HFF-Myc (cell line): ENCODE measurements at places on chromosomes 2 and 18.

DNA sequence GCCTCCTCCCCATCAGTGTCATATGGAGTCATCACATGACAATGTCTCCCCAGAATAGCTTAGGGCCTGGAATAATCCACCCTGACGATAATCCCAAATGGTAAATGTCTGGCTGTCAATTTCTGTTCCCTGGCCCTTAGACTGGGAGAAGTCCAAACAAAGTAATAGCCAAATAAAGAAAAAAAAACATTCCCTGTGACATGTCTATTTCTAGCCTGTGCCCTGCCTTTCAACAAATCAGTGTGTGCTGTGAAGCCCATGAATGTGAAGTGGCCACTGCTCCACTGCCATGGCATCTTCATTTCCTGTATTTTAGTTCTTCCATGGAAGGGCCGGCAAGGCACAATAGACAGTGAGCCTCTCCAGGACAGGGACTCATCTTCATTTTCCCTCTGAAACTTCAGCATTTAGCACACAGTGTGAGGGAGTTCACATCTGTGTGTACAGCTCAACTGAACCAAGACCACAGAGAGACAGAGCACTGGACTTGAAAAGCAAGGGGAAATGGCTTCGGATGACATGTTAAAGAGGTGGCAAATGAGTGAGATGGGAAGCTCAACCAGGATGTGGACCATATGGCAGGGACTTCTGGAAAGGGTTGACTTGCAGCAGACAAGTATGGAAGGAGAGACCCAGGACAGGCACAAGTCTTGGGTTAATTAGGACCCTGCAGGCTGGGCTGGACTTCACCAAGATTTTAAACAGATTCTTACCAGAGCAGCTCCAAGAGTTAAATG lies 140.0 kb downstream of the ANTXR1 start:
- DNase-seq: no peak

DNA sequence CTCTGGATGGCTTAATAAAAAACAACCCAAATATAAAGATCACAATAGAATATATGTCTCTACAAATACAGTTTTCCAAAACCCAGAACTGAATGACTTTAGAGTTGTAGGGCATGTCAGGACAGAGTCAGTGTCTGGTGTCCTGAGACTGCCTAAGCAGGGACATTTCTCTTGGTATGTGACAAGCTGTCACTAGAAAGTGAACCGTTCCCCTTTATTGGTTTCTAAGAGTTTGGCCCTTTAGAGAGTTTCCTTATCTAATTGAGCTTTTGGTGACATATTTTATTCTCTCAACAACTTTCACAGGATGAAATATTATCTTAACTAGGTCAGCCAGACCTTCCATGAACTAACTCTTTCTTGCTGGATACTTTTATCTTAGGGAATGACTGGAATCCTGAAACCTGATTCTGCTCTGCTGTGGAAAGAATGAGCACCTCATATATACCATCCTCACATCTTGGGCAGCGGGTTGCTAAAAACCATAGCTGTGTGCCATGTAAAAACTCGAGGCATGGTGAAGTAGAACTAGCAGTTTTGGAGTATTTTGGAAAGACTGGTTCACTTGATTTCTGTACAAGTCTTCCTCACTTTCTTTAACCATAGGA lies 54.8 kb downstream of the CAVIN2 start:
- DNase-seq: no peak

DNA sequence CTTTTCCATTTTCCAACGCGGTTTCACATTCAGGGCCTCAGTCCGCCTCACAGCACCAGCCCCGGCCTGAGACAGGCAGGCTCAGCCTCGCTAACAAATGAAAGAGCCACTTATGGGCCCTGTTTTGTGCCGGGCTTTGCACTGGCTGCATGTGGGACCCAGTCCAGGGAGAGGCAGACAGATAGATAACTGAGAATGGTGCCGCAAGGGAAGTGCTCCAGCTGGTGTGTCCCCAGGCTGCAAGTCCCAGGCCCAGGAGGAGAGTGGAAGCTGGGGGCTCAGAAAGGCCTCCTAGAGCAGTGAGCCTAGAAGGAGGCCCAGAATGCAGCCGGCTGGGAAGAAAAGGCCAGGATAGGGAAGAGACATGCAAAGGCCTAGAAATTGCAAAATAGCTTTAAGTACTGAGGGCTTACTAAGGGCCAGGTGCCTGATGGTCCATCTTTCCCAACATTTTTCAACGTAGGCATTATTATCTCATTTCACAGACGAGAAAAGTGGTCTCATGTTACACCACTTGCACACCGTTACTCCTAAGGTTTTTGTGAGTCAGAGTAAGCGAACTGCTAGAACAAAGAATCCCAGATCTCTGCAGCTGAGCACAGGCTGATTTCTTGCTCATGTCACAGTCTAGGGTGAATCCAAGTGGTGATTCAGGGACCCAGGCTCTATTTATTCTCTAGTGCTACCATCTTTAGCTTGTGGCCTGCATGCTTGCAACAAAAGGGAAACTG lies 26.0 kb downstream of the ADRA2B start:
- DNase-seq: no peak

GRCh38 chr18:5414546-5414945 lies 119.0 kb upstream of the ZBTB14 start:
- DNase-seq: no peak

DNA sequence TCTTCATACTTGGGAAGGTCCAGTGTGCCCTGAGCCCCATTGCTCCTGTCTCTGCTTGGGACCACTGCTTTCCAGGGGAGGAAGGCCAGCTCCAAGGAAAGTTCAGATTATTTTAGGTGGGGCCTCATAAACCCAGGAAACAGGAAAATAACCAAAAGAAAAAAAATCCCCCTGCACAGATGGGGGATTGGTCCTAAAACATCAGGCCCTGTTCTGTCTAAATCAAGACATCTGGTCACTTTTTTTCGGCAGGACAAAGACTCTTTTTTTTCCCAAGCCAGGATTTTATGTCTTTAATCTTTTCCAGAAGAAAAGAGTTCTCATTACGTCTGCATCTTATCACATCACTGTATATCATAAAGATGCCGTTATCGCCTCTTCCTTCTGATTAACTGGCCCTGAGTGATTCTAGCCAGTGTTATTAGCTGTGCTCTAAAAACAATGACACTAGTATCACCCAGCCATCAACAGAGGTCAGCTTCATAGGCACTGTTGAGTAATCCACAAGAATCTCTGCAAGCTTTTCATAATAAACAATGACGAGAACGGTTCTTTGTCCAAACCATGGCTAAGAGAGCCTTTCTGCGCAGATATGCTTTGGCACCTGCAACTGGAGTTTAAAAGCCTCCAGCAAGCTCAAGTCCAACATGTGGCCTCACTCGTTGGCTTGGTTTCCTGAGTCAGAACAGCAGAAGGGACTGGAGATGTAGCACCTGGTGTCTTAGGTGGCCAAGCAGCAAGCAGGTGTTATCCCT lies 138.2 kb downstream of the VAPA start:
- peak; percentile 78 for DNase-seq

DNA sequence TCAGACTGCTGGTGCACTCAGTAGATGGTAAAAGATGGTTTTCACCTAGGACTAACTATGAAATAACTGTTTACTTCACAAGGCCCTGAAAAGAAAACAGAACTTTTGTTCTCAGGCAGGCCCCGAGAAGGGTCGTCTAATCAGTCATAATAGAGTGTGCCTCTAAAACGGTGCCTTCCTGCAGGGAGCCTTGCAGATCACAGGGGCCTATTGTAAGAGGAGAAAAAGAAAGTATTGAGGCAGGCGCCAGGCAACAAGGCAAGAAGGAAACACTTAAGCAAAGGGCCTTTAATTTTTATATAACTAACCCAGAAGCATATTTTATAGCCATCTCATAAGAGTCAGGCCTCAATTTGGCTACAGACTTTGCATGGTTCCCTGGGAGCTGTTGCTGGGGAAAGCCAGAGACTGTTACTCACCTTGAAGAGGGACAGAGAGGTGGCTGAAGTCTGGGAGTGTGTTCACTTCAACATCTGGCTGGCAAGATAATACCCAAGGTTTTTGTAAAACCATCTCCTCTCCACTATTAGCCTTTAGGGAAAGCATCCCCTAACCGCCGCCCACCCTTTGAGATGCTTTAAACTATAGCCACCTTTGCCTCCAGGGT lies 117.1 kb downstream of the PRPF40A start:
- no peak for DNase-seq

DNA sequence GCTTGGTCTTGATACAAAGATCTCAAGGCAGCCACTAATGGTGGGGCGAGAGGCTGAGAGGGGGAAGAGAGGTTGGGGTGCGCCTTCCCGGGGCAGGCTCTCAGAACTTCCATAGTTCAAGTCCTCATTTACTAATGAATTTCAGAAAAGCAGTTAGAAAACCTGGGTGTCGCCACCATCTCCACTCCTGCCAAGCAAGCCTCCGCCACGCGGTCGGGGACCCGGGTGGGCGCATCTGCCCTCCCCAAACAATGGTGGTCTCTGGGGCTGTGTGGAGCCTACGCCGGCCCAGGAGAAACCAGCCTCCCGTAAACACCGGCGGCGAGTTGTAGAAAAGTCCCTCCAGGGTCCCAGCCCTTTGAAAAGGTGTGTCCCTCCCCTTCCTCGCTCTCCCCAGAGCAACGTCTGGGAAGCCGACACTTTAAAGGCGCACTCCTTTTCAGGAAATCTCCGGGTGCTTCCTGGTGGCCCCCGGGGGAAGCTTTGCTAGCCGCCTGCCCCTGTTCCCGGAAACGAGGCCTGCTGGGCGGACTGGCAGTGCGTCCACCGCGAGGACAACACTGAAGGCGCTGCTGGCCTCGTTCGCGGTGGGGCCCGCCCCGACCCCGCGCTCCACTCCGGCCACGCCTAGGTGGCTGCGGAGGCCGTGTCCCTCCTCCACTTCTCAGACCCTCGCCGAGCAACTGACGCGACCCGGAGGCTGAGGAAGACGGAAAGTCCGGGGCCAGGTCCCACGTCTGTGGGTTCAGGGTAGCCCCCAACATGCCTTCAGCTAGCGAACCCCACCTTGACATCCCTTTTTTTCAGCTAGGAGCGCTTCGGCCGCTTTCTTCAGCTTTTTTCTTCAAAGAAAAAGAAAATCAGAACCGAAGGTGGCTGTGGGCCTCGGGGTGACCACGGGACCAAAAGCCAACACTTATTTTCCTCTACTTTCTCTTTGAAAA lies 16.8 kb downstream of the EVX2 start:
- no peak for DNase-seq

DNA sequence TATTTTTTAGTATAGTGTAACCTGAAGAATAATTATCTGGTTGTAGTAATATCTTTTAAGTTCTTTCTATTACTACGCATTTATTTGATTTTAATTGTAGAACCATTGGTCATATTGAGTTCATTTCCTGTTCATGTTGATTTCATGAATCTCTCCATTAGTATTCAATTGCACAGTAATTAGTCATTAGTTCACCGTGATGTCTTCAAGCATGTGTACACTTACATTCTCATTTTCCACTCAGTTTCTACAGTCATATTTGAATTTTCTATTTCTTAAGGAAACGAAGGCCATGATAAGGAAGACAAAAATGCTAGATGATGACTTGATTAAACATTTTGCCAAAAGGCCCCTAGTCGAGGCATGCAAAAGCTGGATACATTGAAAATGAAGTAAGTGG lies 333.7 kb upstream of the FANCL start:
- no peak for DNase-seq

DNA sequence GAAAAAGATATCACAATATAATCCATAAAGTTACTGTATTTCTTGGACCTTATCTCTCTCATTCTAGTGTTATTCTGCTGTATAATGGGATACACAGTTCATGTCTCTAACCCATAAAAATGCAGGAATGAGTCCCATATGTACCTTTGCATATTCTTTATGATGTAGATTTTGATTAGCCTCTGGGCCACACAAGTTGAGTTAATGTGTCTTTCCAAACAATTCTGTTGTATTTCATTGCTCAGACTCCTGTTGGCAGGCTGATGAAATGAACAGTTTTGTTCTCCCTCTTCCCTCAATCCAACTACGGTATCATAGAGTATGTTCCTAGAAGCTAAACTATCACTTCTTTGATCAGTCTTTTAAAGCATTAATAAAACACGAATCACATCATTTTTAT lies 113.2 kb upstream of the SATB2 start:
- no peak for DNase-seq

DNA sequence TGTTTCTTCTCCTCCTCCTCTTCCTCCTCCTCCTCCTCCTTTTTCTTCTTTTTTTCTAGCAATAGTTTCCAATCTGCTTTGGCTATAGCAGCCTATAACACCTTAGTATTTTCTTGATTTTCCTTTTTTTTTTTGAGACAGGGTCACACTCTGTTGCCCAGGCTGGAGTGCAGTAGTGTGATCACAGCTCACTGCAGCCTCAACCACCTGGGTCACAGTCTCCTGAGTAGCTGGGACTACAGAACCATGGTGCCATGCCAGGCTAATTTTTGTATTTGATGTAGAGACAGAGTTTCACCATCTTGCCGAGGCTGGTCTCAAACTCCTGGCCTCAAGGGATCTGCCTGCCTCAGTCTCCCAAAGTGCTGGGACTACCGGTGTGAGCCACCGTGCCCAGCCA lies 10.7 kb upstream of the THNSL2 start:
- DNase-seq: no peak

GRCh38 chr2:181178823-181179412 lies 198.5 kb downstream of the UBE2E3 start:
- DNase-seq: no peak

DNA sequence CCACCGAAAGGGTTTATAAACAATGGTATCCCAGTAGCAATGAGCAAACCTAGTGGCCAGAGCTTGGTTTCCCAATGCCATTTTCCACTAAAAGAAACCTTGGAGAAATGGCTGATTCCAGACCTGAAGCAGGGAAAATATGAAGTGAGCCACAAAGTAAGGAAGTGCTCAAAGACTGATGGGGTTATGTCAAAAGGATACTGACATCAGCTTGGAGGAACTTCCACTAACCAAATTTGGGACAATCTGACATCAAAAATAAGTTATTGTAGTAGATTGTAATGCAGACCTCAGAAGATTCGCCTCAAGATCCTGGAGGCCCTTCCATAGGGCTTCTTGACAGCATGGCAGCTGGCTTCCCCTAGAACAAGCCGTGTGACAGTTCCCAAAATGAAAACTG lies 79.4 kb upstream of the SP3 start:
- DNase-seq: no peak

GRCh38 chr2:135818937-135819610 lies 17.9 kb downstream of the LCT start:
- DNase-seq: no peak

- DNase-seq: no peak
These were observed 55.3 kb downstream of the NXPH2 start for GRCh38 chr2:138724729-138725459.

DNA sequence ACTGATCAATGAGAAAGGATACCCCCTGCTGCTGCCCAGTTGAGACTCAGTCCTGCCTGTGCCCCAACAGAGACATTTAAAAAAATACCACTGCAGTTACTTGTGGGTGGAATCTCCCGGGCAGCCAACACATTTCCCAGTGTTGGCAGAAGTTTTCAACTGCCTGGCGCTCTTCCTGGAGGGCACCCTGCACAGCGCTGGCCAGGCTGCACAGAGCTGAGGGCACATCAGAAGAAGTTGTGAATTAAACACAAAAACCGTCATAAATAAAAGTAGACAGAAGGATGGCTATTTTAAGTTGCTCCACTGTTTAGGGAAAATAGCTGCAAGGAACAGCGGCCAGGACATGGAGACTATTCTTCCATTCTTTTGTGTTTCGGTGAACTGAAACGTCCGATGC lies 110.2 kb upstream of the THOC1 start:
- no peak for DNase-seq
